ENCODE measurements at places on chromosomes 12 and 14.

DNA sequence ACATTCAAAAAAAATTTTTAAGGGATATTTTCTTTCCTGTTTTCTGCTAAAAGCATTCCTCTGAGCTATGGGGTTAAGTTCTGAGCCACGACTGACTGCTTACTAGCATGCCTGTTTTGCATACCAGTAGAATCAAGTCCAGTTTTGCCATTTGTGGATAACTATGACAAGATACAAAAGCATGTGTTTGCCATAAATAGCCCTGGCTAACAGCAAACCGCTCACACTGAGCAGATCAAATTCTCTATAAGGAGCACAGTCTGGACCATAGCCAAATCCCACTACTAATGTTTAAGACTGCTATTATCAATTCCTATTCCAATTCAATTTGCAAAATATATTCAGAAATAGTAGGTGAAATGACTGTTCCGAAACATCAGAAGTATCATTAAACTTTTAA is 3.2 kb downstream of the CFL2 start:
- peak; percentile 96 for DNase-seq

GRCh38 chr12:130320536-130320935 is 17.2 kb upstream of the PIWIL1 start:
- DNase-seq: no peak

GRCh38 chr14:36662258-36662542 is 540 bp downstream of the PAX9 start:
- DNase-seq: no peak

DNA sequence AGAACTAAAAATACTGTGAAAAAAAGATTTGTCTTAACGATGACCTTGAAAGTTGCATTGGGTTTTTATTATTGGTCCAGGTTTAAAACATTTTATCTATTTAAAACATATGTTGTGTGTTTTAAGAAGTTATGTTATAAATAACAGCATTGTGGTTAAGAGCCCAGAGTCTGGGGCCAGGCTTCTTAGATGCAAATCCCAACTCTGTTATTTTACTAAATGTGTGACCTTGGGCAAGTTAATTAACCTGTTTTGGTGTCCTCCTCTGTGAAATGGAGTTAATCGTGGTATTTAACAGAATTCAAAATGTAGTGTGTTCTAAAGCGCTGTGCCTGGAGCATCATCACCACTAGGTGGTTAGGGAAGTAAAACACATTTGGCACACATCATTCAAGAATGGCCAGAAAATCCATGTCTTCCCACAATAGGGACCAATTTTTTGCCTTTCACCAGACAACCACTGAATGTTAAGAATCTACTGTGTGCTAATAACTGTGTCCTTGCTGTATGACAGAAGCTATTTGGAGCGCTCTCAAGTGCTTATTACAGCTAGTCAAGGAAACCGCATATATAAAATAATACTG is 133.3 kb downstream of the MON2 start:
- DNase-seq: peak; percentile 52

GRCh38 chr12:131391399-131391798 is 319.5 kb upstream of the SFSWAP start:
- no peak for DNase-seq

- DNase-seq: no peak
Measured at GRCh38 chr12:66119870-66120241, 10.7 kb downstream of the LLPH start.

GRCh38 chr14:91125271-91125660 is 11.4 kb downstream of the DGLUCY start:
- DNase-seq: no peak

DNA sequence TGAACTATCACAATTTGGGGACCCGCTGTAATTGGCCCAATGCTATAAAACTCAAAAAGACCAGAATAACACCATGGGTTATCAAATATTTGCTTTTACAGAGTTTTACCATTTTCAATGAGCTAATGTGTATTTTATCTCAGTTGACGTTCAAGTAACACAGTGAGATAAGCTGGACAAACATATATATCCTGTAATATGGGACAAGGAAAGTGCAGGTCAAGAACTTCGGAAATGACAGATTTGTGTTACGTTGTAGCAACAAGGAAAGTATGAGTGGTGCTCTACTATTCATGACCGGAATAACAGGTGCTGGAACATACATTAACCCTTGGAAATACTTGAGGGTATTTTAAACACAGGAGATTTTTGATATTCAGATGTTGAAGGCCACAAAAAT is 566.4 kb upstream of the FLRT2 start:
- no peak for DNase-seq

GRCh38 chr12:75571204-75571603 is 59.8 kb upstream of the KRR1 start:
- DNase-seq: no peak

- DNase-seq: no peak
Measured at GRCh38 chr14:61322011-61322798, 826 bp downstream of the PRKCH start.

DNA sequence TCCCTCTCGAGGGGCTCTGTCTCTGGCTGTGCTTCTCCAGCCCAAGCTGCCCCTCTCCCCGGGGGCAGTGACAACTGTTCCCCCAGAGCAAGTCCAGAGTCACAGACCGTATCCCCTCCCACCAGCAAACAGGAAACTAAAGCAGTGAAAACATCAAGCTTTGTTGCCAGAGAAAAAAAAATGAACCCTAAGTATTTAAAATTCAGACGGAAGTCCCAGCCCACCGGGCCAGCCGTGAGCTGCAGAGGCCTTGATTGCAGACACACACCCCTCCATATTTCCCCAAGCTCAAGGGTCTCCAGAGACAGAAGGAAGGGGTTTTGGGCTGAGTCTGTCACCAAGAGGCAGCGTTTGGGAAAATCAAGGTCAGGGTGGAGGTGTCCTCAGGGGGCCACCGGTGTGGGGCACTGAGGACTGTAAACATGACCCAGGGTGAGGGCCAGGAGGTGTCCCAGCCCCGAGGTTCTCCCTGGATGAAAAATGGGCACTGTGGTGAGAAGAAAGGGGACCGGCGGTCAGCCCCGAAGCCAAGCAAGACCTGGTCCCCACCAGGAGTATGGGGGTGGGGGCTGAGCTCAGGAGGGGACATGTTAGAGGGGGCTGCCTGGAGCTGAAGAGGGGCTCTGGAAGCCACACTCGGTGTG is 7.7 kb downstream of the PHETA1 start:
- no peak for DNase-seq

- no peak for DNase-seq
Measured at GRCh38 chr12:82426081-82426480, 67.8 kb downstream of the METTL25 start.

- DNase-seq: no peak
Measured at GRCh38 chr12:130429656-130430505, 92.2 kb downstream of the PIWIL1 start.

DNA sequence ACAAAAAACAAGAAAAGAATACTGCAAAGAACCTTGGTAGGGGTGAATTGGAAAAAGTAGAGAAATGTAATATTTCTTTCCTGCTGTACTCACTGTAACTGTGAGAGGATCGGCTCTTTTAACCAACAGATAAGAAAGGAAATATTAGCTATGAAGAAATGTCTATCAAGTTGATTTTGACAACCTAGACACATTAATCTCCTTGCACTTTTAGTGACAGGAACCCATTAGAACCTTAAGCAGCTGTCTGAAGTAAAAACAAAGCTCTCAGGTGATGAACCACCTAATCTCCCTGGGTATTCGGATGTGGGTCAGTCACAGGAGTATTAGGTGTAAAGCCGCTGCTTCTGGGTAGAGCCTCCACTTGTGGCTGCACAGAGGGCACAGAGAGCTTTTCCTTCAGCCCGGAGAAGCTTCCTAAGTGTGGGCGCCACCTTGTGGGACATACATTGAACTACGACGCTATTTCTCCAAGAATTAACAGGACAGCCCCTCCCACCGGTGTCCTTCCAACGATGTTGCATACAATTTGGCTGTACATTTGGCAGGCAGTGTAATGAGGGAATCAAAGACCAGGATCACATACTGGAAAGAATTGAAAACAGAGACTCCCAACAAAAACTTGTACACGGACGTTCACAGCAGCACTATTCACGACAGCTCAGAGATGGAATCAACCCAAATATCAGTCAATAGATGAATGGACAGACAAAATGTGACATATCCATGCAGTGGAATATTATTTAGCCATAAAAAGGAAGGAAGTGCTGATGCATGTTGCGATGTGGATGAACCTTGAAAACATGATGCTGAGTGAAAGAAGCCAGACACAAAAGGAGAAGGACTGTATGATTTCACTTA is 28.9 kb upstream of the MAPKAPK5 start:
- DNase-seq: peak; percentile 90

GRCh38 chr14:69606258-69607184 is 4.9 kb upstream of the SUSD6 start:
- DNase-seq: no peak

DNA sequence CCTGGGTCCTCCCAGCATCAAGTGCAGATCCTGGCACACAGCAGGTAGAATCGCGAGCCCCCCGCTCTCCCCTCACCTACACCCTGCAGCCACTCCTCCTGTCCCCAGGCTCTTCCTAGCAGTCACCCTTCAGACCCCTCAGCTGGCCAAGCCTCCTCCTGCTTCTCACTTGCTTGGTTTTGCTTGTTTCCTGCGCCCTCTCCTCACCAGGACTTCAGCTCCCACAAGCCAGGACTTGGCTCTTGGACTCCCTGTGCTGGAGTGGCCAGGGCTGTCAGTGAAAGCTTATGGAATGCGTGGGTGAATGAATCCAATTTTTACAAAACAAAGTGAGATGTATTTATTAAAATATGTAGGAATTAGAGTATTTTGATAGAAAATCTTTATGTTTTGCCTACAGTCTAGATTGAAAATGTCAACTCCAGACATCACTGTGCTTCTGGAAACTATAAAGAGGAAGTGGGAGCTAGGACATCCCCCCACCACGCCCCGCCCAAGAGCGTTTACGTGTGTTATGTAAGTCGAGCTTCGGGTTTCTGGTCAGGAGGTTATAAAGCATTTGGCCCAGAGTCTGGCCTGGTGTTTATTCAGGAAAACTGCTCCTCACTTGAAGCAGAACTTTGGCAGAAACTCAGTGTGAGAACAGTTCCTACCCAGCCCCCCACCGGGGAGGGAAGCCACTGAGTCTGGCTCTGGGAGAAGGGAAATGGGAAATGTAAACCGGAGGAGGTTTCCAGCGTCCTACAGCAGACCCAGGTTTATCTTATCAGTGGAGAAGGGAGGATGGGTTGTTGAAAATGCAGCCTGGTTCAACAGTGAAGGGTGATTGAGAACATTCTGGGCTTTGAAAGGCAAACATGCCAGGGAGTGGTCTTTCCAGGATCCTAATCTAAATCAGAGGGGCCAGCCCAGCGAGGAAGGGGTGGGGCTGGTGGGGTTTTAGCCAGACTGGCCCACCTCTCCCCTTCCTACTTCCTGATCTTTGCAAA is 8.8 kb downstream of the ALDH2 start:
- DNase-seq: no peak

GRCh38 chr12:84658877-84659276 is 253.7 kb downstream of the SLC6A15 start:
- DNase-seq: no peak

DNA sequence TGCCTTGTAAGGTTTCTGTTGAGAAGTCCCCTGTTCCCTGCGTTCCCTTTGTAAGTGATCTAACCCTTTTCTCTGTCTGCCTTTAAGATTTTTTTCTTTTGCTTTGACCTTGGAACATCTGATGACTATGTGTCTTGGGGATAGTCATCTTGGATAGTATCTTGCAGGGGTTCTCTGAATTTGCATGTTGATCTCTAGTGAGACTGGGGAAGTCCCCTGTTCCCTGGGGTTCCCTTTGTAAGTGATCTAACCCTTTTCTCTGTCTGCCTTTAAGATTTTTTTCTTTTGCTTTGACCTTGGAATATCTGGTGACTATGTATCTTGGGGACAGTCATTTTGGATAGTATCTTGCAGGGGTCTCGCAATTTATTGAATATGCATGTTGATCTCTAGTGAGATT is 38.2 kb upstream of the TMX1 start:
- DNase-seq: no peak

- no peak for DNase-seq
Measured at GRCh38 chr12:31477687-31478086, 113.2 kb downstream of the DENND5B start.

GRCh38 chr14:96088911-96089310 is 49.7 kb downstream of the C14orf132 start:
- no peak for DNase-seq

- DNase-seq: no peak
Measured at GRCh38 chr14:101122237-101123141, 219.0 kb upstream of the RTL1 start.

- no peak for DNase-seq
Measured at GRCh38 chr12:643475-644302, 19.6 kb downstream of the NINJ2 start.

DNA sequence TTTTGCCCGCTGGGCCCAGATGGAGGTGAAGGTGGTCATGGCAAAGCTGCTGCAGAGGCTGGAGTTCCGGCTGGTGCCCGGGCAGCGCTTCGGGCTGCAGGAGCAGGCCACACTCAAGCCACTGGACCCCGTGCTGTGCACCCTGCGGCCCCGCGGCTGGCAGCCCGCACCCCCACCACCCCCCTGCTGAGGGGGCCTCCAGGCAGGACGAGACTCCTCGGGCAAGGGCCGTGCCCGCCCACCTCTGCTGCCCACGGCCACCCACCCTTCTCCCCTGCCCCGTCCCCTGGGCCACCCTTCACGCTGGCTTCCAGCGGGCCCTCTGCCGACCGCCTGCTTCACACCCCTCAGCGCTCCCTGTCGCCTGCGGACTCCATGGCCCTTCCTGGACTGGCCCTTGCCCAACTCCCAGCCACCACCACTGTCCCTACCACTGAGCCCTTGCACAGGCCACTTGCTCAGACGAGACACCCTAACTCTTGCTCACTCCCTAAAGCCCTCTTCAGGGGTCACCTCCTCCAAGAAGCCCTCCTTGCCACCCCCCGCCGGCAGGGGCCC is 42.5 kb downstream of the CYP46A1 start:
- no peak for DNase-seq

All from ELR (cell line).